ENCODE measurements at places on chromosomes 1 and 21. TPM values are rescaled to one million over a fixed set of nuclear protein-coding genes. Genes with fewer than 3 reads are reported as not detected.
A peak's percentile ranks its signal among the peaks of the same experiment; 100 is the strongest.

The FCRL6 gene
- total RNA-seq: not detected

GRCh38 chr1:200034262-200034557 is 6.7 kb downstream of the NR5A2 start:
- H3K27me3 ChIP-seq: no peaks in the 10 kb centered on the region
- H3K36me3 ChIP-seq: no peaks in the 10 kb centered on the region
- no peak overlapping the region for H3K27ac ChIP-seq
- no peaks in the 10 kb centered on the region for H3K4me1 ChIP-seq

DNA sequence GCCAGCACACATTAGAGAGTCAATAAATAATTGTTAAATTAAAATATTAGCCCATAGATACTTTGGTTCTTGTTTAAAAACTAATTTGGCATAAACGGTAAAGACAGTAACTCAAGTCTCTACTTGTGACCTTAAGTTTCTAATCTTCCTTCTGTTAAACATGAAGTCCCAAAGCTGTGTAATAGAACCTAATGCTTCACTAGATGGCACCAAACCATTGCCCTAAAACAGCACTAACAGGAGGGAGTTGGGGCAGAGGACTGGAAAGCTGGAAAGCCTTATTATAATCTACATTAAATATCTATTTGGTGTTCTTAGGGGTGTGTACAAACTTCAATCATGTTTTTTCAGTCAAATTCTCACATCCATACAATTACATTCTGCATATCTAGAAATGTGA is 176.7 kb downstream of the OLFM3 start:
- no peak overlapping the region for H3K27ac ChIP-seq
- H3K36me3 ChIP-seq: no peaks in the 10 kb centered on the region
- peak; percentile 69 for DNase-seq
- H3K4me1 ChIP-seq: no peaks in the 10 kb centered on the region
- H3K27me3 ChIP-seq: no peaks in the 10 kb centered on the region

GRCh38 chr1:50347933-50348332 is 75.3 kb downstream of the DMRTA2 start:
- no peaks in the 10 kb centered on the region for H3K36me3 ChIP-seq
- H3K27me3 ChIP-seq: 0 out of 2 replicates have a peak, but pooled peaks cover under 1% of the 10 kb centered on the region
- no peaks in the 10 kb centered on the region for H3K4me1 ChIP-seq
- DNase-seq: no peak
- H3K4me3 ChIP-seq: no peak overlapping the region

The GADD45A gene
- 103 TPM for total RNA-seq

- H3K4me1 ChIP-seq: peaks cover 13% of the 10 kb centered on the region
- no peak for DNase-seq
- H3K27me3 ChIP-seq: no peaks in the 10 kb centered on the region
- H3K36me3 ChIP-seq: no peaks in the 10 kb centered on the region
- no peak overlapping the region for H3K27ac ChIP-seq
- H3K4me3 ChIP-seq: no peak overlapping the region
Observed at GRCh38 chr1:224594851-224595250, 21.3 kb upstream of the CNIH3 start.

The GPR37L1 gene
- 0.02 TPM for total RNA-seq

DNA sequence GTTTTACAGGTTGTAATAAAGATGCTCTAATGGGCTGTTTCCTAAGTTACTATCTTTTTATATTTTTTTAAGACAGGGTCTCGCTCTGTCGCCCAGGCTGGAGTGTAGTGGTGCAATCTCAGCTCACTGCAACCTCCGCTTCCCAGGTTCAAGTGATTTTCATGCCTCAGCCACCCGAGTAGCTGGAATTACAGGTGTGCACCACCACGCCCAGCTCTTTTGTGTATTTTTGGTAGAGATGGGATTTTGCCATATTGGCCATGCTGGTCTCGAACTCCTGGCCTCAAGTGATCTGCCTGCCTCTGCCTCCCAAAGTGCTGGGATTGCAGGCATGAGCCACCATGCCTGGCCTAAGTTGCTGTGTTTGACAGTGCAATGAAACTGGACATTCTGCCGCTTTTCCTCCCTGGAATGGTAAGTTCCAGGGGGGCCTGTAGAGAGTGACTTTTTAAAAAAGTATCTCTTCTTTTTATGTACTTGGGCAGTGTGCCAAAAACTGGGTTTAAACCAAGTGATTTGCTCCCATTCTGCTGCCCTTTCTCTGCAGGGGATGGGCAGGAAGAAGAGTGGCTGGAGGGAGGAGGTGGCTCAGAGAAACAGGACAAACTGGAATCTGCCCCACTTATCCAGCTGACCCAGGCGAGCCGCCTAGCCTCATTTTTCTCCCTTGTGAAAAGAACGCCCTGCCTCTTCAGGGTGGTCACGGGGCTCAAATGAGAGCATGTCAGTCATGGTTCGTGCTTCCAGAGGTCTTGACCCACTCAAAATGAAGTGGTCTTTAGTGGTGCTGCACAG is 2.3 kb downstream of the SLC37A1 start:
- DNase-seq: no peak
- H3K4me1 ChIP-seq: peaks cover 3% of the 10 kb centered on the region
- H3K27ac ChIP-seq: no peak overlapping the region
- no peak overlapping the region for H3K4me3 ChIP-seq
- H3K27me3 ChIP-seq: peaks cover 23% of the 10 kb centered on the region

GRCh38 chr1:150528196-150528595 is 12.6 kb downstream of the FALEC start:
- no peak overlapping the region for H3K4me3 ChIP-seq
- H3K27me3 ChIP-seq: no peaks in the 10 kb centered on the region
- no peaks in the 10 kb centered on the region for H3K36me3 ChIP-seq
- H3K27ac ChIP-seq: no peak overlapping the region
- DNase-seq: no peak

GRCh38 chr1:221777431-221778072 is 35.7 kb upstream of the DUSP10 start:
- H3K36me3 ChIP-seq: no peaks in the 10 kb centered on the region
- no peaks in the 10 kb centered on the region for H3K4me1 ChIP-seq
- no peak overlapping the region for H3K4me3 ChIP-seq
- no peak overlapping the region for H3K27ac ChIP-seq
- DNase-seq: no peak

DNA sequence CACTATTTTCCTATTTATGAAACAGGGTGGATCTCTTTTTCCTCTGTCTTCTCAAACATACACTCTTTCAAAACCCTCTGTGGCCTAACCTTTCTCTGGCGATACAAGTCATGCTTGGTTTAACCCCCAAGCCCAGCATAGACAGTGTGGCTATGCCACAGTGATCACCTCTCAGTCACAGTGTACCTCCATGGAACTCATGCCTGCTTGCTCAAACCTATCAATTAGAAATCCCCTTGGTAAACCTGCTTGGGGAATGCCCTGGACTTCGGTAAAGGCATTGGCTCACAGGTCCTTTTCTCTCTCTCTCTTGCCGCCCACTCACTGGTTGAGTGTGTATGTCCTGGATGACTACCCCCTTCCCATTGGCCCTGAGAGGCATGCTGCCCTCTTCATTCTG is 147.5 kb downstream of the CYYR1 start:
- no peak overlapping the region for H3K27ac ChIP-seq
- H3K4me1 ChIP-seq: peaks cover 5% of the 10 kb centered on the region
- H3K4me3 ChIP-seq: no peak overlapping the region
- no peaks in the 10 kb centered on the region for H3K27me3 ChIP-seq

- no peak overlapping the region for H3K27ac ChIP-seq
- no peak for DNase-seq
- 0 out of 2 replicates have a peak, but pooled peaks cover 2% of the 10 kb centered on the region for H3K36me3 ChIP-seq
- no peak overlapping the region for H3K4me3 ChIP-seq
- no peaks in the 10 kb centered on the region for H3K27me3 ChIP-seq
Observed at GRCh38 chr1:43747736-43748135, 40.4 kb downstream of the ST3GAL3 start.

The NUAK2 gene
- total RNA-seq: 2.2 TPM

GRCh38 chr1:197127246-197127912 is 19.1 kb downstream of the ASPM start:
- DNase-seq: no peak
- no peaks in the 10 kb centered on the region for H3K4me1 ChIP-seq
- H3K27me3 ChIP-seq: no peaks in the 10 kb centered on the region
- H3K27ac ChIP-seq: no peak overlapping the region
- H3K4me3 ChIP-seq: no peak overlapping the region

- H3K36me3 ChIP-seq: no peaks in the 10 kb centered on the region
- H3K27me3 ChIP-seq: peaks cover 32% of the 10 kb centered on the region
Observed at GRCh38 chr1:24152631-24153494, 9.9 kb upstream of the IL22RA1 start.

DNA sequence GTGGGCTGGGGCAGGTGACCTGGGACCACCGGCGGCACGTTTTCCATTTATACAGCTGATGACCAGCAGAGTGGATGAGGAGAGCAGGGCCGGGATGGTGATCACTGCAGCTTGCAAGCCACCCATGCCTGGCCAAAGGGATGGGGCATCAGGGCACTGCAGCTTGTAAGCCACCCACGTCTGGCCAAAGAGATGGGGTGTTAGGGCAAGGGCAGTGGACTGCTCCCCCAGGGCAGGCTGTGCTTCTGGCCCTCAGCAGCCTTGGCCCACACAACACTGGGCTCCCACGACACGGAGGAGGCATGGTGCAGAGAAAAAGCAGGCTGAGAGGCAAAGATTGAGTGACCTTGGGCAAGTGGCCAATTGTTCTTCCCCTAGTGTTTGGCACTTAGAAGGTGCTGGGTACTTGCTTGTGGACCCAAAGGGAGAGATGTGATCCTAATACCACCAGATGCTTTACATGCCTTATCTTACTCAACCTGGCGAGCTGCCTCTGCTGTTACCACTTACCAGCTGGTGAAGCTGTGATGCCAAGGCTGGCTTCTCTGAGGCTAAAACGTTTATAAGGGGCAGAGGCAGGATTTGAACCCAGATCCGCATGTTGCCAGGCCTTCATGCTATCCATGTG is 48.3 kb downstream of the TRIM62 start:
- no peaks in the 10 kb centered on the region for H3K36me3 ChIP-seq
- DNase-seq: no peak
- H3K27ac ChIP-seq: no peak overlapping the region
- peaks cover 20% of the 10 kb centered on the region for H3K4me1 ChIP-seq
- no peaks in the 10 kb centered on the region for H3K27me3 ChIP-seq

- peak; percentile 51 for DNase-seq
- H3K27ac ChIP-seq: peak overlapping the region; percentile 86
- H3K4me1 ChIP-seq: peaks cover 14% of the 10 kb centered on the region
- peaks cover 36% of the 10 kb centered on the region for H3K36me3 ChIP-seq
- H3K4me3 ChIP-seq: peak overlapping the region; percentile 69
Observed at GRCh38 chr1:205748403-205749233, 1.4 kb downstream of the NUCKS1 start.

- H3K36me3 ChIP-seq: no peaks in the 10 kb centered on the region
- H3K4me1 ChIP-seq: peaks cover 46% of the 10 kb centered on the region
- no peak for DNase-seq
Observed at GRCh38 chr1:22537441-22538139, 25.7 kb upstream of the EPHA8 start.
